Pulmonary artery endothelial cell (primary cell): ENCODE measurements at places on chromosomes 5 and 9. TPM values are rescaled to one million over a fixed set of nuclear protein-coding genes. Genes with fewer than 3 reads are reported as not detected.

Gene RANBP3L
- total RNA-seq = not detected in 2 replicates

DNA sequence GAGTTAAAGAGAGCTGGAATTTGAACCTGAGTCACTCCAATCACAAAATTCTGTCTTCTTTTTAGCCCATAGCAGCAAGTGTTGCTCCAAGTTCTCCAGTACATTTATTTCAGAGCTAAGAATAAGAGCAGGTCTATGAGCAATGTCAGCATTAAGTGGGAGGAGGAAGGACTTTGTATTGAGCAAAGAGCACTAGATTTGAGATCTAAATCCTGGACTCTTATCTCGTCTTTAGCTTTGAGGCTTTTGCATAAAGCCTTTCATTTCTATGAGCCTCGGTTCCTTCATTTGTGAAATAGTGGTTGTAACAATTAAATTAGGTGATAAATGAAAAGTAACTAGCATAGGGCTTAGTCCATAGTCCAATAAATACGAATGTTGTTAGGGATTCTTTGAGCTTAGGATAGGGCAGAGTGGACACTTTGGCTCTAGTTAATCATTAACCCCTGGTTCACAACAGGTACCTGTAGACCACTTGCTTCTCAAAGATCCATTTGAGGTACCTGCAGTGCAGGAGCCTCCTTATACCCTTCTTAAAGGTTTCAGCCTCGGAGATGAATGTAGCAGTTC is 464.1 kb upstream of the KLF4 start:
- DNase-seq = no peak

DNA sequence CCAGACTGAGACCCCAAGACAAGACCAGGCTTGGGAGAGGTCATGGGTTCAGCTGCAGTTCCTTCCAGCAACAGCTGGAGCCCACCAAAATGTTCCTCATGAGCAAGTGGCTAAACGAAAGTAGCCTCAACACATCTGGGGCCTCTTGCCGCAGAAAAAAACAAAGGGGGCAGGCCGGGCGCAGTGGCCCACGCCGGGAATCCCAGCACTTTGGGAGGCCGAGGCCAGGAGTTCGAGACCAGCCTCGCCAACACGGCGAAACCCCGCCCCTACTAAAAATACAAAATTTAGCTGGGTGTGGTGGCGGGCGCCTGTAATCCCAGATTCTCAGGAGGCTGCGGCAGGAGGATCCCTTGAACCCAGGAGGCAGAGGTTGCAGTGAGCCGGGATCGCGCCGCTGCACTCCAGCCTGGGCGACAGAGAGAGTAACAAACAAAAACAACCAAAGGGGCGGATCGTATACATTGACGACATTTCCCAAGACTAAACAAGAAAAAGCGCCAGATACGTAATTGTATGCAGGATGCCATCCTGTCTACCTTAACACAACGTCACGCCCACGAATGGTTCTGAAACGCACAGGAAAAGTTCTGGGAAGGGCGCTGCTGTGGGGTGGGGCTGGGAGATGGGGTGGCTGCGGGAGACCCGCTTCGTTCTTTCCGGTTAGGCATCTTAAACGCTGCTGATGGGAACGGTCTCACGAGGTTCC is 1.7 kb downstream of the INPP5E start:
- DNase-seq = no peak

DNA sequence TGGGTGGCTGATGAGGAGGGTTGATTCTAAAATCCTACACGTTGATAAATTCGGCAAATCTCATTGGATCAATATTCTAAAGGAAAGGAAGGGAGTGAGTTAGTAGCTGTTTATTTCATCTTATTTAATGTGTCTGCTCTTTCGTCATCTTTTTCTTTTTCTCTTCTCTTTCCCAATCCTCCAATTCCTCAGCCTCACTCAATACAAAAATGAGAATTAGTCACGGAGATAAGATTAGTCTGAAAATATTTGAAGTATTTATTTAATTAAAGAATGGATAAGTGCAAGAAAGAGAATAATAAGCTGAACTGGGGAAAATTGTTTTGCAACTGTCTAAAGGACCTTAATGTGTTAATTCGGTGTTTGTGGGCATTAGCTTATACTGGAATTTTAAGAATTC is 1095.1 kb downstream of the DTWD2 start:
- DNase-seq = no peak

Gene FGF10
- total RNA-seq = not detected in 2 replicates

Gene C9orf78
- total RNA-seq = 42.3 and 49.8 TPM in 2 replicates

GRCh38 chr5:143456952-143457547 is 53.6 kb upstream of the NR3C1 start:
- no peak for DNase-seq

GRCh38 chr5:151674626-151675610 is 11.8 kb downstream of the SPARC start:
- DNase-seq = no peak

Gene ECM2
- 0.13 and 0.18 TPM in 2 replicates for total RNA-seq

Gene CFAP157
- not detected in 2 replicates for total RNA-seq

GRCh38 chr5:97075649-97076048 is 66.8 kb downstream of the LIX1 start:
- DNase-seq = no peak

- DNase-seq = no peak
Observed at GRCh38 chr9:125890826-125891225, 143.7 kb downstream of the PBX3 start.

- no peak for DNase-seq
Observed at GRCh38 chr5:132898094-132898493, 24.6 kb downstream of the LEAP2 start.

- DNase-seq = no peak
Observed at GRCh38 chr9:133811471-133811870, 73.3 kb upstream of the SARDH start.

DNA sequence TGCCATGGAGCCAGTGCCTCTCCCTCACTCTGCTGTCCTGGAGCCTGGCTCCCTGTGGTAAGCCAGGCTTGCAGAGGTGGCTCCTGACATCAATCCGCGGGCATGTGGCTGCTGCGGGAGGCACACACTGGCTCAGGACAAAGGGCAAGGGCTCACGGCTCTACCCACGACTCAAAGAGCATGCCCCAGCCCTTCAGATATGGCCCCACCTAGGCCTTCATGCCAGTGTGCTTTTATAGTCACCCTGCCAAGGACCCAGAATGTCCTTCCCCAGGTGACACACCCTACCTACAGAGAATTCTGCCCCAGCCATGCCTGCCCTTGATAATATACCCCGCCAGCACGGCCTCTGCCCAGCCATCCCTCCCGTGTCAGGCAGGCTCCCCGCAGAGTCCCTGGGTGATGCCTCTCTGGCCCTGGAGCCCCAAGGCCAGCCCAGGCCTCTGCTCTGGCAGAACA is 1.6 kb downstream of the MGAT4B start:
- DNase-seq = no peak

- no peak for DNase-seq
Observed at GRCh38 chr9:116713271-116713670, 26.2 kb downstream of the TRIM32 start.

DNA sequence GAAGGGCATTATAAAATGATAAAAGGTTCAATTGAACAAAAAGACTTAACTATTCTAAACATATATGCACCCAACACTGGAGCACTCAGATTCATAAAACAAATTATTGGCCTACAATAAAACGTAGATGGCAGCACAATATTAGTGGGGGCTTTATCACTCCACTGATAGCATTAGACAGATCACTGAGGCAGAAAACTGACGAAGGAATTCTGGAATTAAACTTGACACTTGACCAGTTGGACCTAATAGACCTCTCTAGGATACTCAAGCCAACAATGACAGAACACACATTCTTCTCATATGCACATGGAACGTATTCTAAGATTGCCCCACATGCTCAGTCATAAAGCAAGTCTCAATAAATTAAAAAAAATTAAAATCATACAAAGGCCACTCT is 18.4 kb upstream of the C9orf72 start:
- no peak for DNase-seq

Gene RFX3
- total RNA-seq = 2.8 and 7.2 TPM in 2 replicates

DNA sequence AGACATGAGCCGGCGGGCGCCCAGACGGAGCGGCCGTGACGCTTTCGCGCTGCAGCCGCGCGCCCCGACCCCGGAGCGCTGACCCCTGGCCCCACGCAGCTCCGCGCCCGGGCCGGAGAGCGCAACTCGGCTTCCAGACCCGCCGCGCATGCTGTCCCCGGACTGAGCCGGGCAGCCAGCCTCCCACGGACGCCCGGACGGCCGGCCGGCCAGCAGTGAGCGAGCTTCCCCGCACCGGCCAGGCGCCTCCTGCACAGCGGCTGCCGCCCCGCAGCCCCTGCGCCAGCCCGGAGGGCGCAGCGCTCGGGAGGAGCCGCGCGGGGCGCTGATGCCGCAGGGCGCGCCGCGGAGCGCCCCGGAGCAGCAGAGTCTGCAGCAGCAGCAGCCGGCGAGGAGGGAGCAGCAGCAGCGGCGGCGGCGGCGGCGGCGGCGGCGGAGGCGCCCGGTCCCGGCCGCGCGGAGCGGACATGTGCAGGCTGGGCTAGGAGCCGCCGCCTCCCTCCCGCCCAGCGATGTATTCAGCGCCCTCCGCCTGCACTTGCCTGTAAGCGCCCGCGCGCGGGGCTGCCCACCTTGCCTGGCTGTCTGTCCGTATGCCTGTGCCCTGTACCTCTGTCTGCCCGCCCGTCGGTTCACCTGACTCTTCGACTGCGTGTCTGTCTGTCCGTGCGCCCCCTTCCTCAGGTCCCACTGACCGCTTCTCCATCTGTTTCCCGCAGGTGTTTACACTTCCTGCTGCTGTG is 412 bp downstream of the FGF18 start:
- no peak for DNase-seq

GRCh38 chr5:90054612-90055011 is 354.9 kb downstream of the CETN3 start:
- DNase-seq = no peak

DNA sequence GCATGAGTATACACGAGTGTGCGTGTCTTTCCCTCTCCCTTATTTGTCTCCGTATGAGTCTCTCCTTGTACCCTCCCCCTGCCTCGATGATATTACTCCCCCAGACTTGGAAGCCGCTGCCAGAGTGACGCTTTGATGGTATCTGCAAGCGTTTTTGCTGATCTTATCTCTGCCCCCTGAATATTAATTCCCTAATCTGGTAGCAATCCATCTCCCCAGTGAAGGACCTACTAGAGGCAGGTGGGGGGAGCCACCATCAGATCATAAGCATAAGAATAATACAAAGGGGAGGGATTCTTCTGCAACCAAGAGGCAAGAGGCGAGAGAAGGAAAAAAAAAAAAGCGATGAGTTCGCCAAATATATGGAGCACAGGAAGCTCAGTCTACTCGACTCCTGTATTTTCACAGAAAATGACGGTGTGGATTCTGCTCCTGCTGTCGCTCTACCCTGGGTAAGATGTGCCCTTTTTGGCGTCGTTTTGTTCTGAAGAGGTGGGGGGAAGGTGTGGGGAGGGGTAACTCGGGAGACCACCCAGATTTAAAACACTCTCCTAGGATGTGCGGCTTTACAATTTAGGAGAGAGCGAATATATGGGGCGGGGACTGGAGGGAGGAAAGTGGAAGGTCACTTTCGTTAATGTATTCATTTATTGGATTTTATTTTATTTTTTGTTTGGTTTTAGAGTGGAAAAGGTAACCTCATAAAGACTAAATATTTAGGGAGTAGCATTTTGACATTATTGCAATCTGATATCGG is at the start of gene GABRG2:
Gene GABRG2 (plus strand): TSS at position 119 of the 757 bp plus-strand sequence. CDS start 227 bp downstream, at position 346.
- DNase-seq = no peak

DNA sequence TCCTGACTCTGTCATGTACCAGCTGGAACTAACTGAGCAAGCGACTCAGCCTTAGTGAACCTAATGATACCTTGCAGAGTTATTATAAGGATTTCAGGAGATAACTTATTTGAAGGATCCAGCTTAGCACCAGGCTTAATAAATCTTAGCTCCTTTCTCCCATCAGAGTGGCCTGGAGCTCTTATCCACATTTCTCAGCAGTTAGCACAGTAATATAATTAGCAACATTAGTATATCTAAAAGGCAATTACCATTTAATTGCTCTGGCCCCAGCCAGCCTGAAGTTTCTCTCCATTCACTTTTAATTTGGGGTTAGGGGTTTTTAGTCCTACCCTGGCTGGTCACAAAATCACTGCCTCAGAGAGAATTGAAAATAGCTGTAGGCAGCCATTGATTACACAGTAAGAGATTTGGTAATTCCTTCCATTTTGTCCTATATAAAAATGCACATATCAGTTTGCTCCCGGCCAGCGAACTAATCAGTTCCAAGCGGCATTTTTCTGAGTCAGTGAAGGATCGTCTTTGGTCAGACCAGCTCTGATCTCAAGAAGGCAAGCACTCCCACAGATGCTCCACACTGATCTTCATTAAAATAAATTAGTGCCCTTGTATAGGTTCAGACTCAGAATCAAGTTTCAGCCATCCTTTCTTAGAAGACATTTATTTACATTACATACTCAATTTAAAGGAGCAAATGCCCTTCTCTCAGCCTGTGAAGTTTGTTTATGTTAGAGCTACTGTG is 56.6 kb downstream of the SNCAIP start:
- DNase-seq = no peak

GRCh38 chr5:146574713-146575112 is 58.7 kb upstream of the GPR151 start:
- DNase-seq = no peak

DNA sequence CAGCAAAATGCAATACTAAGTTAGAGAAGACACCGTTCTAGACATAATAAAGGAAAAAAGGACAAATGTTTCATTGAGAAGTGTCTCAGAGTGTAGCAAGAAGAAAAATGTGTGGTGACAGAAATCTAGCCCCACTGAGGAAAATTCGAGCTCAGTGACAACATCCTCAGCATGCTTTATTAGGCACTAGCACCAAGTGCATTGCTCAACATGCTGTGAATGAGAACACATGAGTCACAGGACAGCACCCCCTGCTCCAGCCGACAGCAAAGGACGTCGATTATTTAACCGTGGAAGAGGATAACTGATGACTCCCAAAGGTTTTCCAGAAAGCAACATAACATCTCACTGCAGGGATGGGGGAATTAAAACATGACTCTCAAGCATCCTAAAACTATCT is 182.7 kb downstream of the GNAQ start:
- DNase-seq = peak; percentile 50

GRCh38 chr9:81079055-81079454 is 610.3 kb downstream of the TLE1 start:
- no peak for DNase-seq

GRCh38 chr9:134894136-134894860 is 13.7 kb downstream of the FCN2 start:
- no peak for DNase-seq

Gene ECSCR
- 448 and 513 TPM in 2 replicates for total RNA-seq

Gene ZFP2
- 0.26 and 0.53 TPM in 2 replicates for total RNA-seq

- DNase-seq = no peak
Observed at GRCh38 chr5:172079876-172080275, 73.4 kb upstream of the FBXW11 start.

DNA sequence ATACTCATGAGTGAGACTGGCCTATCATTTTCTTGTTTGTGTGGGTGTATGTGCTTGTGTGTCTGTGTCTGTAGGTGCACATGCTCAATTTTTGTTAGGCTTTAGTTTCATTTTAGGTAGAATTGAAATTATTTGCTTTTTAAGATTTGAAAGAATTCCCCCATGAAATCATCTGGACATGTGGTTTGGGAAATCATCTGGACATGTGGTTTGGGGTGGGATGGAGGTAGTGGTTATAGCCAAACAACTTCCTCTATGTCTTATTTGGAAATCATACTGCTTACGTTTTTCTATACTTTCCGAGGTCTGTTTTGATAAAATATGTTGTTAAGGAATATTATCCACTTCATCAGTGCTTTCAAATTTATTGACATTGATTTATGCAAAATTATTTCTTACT is 485.4 kb upstream of the CLINT1 start:
- DNase-seq = no peak

GRCh38 chr5:15521381-15522186 is 21.6 kb downstream of the FBXL7 start:
- DNase-seq = no peak

Gene PGM5
- 0.07 and 0.26 TPM in 2 replicates for total RNA-seq
